ENCODE measurements at places on chromosomes 11 and 22.

GRCh38 chr11:114080219-114080618 is 20.7 kb downstream of the ZBTB16 start:
- no peak for DNase-seq

DNA sequence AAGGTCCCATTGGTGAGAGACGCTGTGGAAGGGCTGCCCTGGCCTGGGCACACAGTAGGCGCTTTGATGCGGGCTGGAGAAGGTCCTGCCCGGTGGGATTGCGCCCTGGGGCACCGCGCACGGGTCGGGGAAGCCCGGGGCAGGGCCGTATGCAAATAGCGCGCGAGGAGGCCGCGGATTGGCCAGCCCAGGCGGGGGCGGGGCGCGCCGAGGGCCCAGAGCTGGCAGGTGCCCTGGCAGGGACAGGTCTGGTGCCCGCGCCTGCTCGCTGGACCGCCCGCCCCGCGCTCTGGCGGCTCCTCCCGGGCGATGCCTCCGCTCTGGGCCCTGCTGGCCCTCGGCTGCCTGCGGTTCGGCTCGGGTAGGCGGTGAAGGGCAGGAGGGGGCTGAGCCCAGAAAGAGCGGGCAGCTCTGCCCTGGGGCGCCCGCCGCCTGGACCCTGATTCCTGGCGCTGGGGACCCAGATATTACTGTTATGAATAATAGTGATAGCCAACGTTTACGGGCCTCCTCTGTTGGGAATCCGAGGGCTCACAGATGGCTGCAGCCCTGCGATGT is at the start of gene UPK3A:
TSS of gene UPK3A (plus strand) at position 245 of the 558 bp plus-strand sequence. CDS start at position 310, 65 bp downstream.
- DNase-seq = no peak

DNA sequence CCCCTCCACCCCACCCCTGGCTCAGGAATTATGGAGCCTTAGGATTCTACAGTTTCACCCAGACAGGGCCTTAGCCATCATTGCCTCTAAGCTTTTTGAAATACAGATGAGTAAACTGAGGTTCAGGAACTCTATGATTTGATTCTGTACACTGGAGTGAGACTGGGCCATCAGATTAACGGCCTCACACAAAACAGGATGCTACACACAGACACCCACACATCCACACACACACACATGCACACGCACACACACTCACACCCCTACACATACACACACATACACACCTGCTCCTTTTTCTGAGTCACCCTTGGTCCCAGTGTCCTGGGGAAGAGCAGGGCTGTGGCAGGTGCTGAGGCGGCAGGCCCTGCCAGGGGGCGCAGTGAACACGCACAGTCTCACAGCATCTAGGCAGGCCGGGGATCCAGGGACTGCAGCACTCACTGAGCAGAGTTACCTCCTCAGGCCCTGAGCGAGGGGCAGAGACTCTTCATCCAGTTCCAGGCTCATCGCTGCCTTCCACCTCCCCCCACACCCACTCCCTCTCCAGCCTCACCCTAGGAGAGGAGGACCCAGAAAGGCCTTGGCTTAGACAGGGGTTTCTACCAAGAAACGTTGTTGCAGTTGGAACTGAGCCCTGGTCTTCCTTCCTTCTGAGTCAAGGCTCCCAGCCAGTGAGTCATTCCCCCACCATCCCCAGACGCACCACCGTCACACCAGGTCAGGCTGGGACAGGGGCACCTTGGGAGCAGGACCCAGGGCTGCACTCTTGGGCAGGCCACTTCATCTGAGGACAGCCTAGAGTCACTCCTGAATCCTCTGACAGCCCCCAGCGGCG is 89.8 kb upstream of the PARVA start:
- DNase-seq = no peak

DNA sequence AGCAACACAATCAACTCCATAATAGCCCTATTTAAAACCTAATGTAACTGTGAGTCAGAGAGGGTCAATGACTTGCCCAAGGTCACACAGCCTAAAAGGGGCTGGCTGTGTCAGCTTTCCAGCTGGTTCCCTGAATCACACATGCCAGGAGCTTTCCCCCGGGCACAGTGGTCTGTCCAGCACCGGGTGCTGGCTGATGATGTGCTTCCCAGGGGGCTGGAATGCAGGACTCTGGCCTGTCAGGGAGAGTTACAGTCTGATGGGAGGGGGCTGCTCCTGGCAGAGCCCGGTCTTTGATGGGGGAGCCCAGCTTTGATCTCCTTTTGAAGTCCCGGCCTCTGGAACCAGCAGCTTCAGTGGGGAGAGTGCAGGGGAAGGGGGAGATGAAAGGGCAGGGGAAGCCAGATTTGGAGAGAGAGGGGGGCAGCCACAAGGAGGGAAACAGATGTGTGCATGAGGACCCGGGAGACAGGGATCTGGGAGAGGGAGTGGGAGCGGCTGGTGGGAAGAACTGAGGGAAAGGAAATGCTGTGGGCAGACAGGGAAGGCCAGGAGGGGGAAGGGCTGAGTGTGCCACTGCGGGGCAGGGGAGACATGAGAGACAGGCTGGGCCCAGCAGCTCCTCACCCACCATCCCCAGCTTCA is 102.7 kb downstream of the NECTIN1 start:
- DNase-seq = no peak

GRCh38 chr22:36330127-36330526 is 57.6 kb downstream of the MYH9 start:
- DNase-seq = no peak

DNA sequence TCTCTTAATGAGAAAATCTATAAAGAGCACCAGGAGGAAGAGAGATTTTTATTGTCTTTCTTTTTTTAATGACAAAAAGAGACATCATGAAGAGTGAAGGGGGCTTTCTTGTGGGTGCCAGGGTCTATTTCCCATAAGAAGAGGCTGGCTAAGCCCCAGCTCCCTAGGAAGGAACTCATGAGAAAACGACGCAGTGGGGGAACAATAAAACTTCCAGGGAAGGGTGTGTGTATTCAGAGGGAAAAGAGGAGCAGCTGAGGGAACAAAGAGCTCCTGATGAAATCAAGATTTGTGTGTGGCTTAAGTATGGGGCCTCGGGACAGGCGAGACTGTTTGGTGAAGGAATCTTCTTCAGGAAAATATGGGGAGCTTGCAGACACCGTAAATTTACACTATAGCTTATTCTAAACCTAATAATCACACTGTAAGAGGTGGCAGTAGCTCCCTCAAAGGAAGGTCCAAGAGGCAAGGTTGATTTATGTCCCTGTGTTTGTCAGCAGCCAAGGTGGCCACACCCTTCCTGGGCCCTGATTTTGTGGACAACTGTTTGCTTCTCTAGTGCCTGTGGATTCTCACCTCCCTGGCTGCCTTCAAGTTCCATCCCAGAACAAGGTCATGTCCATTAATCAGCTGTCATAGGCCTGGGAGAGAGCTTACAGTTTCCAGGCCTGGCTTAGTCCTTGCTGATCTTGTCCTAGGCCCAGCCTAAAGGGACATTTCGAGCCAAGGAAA is 615.7 kb downstream of the INSC start:
- DNase-seq = no peak

GRCh38 chr22:39949964-39950737 is 10.0 kb upstream of the TMA7B start:
- DNase-seq = no peak

DNA sequence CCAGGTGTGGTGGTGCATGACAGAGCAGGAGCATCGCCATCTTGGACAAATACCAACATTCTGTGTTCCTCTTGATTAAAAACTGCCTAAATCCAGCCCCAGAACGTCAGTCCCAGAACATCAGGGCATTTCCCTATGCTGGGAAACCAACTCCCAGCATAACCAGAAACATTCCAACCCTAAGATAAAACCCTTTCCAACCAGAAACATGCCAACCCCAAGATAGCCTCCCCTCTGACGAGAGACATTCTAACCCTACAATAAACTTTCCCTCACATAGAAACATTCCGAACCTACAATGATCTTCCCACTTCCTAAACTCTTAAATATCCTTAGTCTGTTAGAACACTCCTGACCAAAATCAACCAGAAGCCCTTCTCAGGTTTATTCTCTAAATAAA is 11.6 kb downstream of the PLAAT4 start:
- no peak for DNase-seq

GRCh38 chr11:27968461-27968860 is 139.5 kb downstream of the KIF18A start:
- DNase-seq = no peak

DNA sequence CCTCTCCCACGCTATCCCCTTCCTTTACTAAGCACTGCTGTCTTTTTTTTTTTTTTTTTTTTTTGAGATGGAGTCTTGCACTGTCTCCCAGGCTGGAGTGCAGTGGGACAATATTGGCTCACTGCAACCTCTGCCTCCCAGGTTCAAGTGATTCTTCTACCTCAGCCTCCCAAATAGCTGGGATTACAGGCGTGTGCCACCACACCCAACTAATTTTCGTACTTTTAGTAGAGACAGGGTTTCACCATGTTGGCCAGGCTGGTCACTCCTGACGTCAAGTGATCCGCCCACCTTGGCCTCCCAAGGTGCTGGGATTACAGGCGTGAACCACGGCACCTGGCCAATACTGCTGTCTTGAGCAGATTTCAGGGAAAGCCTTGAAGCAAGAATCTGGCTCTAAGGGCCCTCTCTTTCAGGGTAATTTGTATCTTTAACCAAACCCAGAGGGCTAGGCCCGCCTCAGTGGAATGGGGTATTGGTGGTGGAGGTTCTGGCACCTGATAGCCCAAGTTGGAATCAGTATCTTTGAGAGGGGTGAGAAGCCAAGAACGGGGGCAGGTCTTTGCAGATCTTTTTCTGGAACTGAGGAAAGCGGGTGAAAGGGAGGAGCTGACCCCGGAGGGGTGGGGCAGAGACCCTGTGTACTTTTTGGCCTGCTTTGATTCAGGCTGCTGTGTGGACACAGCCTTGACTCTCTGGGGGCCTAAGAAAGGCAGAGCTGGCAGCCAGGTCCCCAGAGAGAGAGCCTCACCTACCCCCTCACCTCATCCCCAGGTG is 37.0 kb downstream of the TRIOBP start:
- DNase-seq = no peak

- no peak for DNase-seq
These were observed 86.7 kb upstream of the DDI1 start for GRCh38 chr11:103949781-103950180.

GRCh38 chr11:117289795-117290194 is 1.4 kb upstream of the BACE1-AS start:
- DNase-seq = no peak

- DNase-seq = no peak
These were observed 2.9 kb downstream of the CLCF1 start for GRCh38 chr11:67370351-67371076.

- peak; percentile 54 for DNase-seq
These were observed 39.6 kb downstream of the NUMA1 start for GRCh38 chr11:72040491-72041363.

DNA sequence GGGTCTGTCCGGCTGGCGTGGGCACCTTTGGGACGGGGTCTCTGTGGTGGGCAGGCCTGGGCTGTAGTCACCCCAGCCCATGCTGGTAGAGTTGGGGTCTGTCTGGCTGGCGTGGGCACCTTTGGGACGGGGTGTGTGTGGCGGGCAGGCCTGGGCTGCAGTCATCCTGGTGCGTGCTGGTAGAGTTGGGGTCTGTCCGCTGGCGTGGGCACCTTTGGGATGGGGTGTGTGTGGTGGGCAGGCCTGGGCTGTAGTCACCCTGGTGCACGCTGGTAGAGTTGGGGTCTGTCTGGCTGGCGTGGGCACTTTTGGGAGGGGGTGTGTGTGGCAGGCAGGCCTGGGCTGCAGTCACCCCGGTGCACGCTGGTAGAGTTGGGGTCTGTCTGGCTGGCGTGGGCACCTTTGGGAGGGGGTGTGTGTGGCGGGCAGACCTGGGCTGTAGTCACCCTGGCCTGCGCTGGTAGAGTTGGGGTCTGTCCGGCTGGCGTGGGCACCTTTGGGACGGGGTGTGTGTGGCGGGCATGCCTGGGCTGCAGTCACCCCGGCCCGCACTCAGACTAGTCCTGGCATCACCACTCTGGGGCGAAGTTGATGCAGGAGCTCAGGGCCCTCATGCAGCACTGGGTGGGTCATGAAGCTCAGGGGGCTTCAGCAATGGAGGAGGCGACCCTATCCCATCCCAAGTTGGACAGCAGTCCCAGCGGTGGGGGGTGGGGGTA is 19.3 kb downstream of the PRR33 start:
- DNase-seq = no peak

- no peak for DNase-seq
These were observed 220.9 kb downstream of the PGR start for GRCh38 chr11:100908746-100909145.

DNA sequence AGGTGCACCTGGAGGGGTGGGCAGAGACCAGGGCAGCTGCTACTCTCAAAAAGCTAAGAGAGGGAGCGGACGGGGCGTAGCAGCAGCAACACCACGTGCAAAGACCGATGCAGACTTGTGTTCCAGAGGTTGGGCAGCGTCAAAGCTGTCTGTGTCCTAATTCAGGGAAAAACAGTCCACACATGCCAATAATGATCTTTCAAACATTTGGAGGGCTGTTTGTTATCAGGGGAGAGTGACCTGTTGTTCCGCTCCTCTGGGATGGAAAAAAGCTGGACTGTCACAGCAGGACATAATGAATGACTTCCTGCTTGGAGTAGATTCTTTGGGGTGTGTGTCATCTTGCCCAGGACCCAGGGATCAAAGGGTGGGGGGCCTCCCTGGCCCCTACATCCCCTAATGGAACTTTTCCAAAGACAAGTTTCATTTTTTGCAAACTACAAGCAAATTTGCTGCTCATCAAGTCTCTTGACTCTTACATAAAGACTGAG is 6.2 kb upstream of the FBLN1 start:
- no peak for DNase-seq

DNA sequence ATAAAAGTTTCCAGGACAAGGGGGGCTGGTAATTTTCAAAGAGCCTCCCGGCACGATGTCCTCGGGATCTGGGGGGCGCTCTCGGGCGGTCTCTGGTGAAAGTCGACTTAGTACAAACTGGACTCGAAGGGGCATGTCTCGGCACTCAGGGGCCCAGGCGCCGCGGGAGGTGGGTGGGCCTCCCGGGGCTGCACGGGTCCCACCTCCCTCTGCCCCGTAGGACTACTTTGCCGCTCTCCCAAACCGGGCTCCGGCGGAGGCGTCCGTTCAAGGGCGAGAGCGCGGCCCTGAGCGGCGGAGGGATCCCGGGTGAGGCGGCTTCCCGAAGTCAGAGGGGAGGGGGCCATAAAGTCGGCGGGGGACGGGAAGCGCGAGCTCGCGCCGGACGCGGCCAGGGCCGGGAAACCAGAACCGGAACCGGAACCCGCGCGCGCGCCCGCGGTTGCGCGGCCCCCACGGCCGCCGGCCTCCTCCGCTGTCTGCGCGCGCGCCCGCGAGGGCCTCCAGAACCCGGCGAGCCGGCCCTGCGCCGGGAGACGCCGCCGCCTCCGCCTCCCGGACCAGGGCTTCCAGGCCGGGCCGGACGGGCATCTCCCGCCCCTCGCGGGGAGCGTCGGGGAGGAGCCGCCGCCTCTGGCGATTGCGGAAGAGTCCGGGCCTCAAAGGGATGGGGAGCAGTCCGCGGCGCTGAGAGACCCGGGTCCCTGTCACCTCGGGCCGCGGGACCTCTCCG is at the start of gene ARHGEF12:
TSS of gene ARHGEF12 (plus strand) at position 506 of the 733 bp plus-strand sequence. CDS start 831 bp downstream, outside the sequence.
- peak; percentile 66 for DNase-seq

GRCh38 chr11:63901660-63902059 is 15.3 kb downstream of the RCOR2 start:
- DNase-seq = no peak

Measured in stimulated activated CD8-positive, alpha-beta memory T cell treated with anti-CD3 and anti-CD28 coated beads, Interleukin-4, amount 100 ng/mL, for 4 hours (primary cell).